ENCODE measurements at places on chromosomes 11 and 22. TPM values are rescaled to one million over a fixed set of nuclear protein-coding genes. Genes with fewer than 3 reads are reported as not detected.

DRD2 gene
- not detected for total RNA-seq

OR8G5 gene
- not detected for total RNA-seq

CSTF3 gene
- 25.8 TPM for total RNA-seq

SUSD2 gene
- 62.5 TPM for total RNA-seq

POGLUT3 gene
- 11.2 TPM for total RNA-seq

Data from A549 treated with Mapracorat at 1 μM for 4 hours (cell line).